Fibroblast of gingiva (primary cell): ENCODE measurements at places on chromosomes 2 and 18.

DNA sequence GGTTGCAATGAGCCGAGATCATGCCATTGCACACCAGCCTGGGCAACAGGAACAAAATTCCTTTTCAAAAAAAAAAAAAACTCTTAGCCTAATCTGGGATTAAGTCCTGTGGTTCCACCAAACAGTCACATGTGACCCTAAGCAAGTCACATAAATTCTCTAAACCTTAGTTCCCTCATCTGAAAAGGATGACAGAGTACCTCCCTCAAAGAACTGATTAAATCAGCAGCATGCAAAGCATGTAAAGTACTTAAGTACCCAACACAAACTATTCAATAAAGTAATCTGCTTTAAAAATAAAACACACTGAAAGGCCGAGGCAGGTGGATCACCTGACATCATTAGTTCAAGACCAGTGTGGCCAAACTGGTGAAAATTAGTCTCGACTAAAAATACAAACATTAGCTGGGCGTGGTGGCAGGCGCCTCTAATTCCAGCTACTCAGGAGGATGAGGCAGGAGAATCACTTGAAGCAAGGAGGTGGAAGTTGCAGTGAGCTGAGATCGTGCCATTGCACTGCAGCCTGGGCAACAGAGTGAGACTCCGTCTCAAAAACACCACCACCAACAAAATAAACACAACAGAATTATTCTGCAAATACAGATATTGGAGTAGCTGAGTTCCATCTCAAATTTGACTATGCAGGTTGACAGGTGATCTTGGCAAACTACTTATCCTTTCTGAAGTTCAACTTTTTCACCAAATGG, 7.0 kb downstream of the USP34 start:
- no peak for DNase-seq

DNA sequence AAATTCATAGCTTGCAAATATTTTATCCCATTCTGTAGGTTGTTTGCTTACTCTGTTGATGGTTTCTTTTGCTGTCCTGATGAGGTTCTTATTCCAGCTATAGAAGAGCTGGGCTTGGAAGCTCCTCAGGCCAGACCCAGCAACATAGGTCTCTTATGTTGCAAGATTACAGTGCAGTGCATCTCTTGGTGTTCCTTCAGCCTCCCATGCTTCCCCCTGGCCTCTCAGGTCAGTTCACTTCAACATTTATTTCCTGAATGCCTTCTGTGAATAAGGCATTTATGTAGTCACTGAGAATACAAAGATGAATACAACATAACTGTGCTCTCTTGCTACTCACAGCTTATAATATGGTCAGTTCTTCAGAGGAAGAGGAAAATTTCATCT, 179.0 kb upstream of the SLC39A10 start:
- no peak for DNase-seq

GRCh38 chr2:189199797-189200196, 20.2 kb upstream of the COL5A2 start:
- DNase-seq = no peak

- DNase-seq = no peak
Measured at GRCh38 chr2:206855585-206856433, 83.5 kb upstream of the CPO start.

GRCh38 chr2:152569186-152569585, 148.1 kb downstream of the PRPF40A start:
- no peak for DNase-seq

DNA sequence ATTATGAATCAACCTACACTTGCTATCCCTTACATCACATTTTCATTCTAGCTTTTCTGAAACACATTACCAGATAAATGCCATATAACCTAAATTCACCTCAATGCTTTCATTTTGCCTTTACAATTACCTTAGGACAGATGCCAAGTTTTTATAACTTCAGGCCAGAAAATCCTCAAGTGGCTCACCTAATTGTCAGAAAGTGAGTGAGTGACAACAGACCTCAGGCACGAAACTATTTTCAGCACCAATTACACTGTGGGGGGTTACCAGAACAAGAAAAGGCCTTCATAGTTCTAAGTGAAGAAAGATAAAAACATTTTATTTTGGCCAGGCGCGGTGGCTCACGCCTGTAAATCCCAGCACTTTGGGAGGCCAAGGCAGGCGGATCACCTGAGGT, 52.3 kb upstream of the ST8SIA5 start:
- DNase-seq = no peak

- DNase-seq = no peak
Measured at GRCh38 chr2:65823511-65823910, 391.1 kb upstream of the SPRED2 start.

GRCh38 chr2:165827016-165827920, 33.2 kb upstream of the GALNT3 start:
- no peak for DNase-seq

- peak; percentile 58 for DNase-seq
Measured at GRCh38 chr18:29840089-29840488, 1202.5 kb downstream of the DSC3 start.

DNA sequence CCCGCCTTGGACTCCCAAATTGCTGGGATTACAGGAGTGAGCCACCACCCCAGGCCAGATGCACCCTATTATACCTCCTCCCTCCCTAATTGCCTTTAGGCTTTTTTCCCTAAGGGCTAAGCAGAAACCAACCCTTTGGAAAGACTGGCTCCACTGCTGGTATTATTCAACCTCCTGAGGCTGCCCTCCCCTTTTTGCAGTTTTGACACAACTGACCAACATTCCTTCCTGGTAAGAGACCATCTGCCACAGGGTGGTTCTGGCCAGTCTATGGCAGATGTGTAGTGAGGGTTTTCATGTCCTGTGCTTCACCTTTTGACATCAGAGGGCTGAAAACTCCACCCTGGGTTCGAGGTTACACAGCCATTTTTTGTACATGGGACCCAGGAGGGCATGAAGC, 1785.3 kb upstream of the CELF4 start:
- DNase-seq = peak; percentile 7

DNA sequence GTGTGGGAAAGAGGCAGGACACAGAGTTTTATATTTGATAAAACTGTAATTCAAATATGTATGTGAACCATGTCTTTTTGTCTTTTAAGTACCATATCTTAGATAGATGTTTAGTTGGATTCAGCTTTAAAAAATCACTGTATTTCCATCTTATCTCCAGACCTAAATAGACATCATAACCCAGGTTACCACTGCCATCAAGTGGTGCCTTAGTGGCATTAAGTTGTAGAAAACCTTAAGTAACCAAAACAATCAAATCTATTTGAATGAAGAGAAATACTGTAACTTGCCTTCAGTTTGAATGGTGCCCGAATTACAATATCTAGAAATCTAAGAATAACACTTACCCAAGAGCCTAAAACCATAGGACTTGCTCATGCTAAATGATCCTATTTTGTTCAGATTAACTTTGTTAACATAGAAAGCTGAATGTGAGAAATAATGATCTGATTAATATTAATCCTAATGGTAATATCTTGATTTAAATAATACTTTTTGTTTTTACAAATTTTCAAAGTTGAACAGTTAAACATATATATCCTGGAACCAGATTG, 92.5 kb upstream of the MAP2 start:
- peak; percentile 34 for DNase-seq

- DNase-seq = no peak
Measured at GRCh38 chr2:221731432-221732145, 159.5 kb upstream of the EPHA4 start.

GRCh38 chr18:13611601-13612195, 114.7 kb downstream of the FAM210A start:
- peak; percentile 28 for DNase-seq

- DNase-seq = peak; percentile 84
Measured at GRCh38 chr2:95728878-95729596, 137.2 kb downstream of the TRIM43 start.

GRCh38 chr18:67362906-67363305, 153.6 kb downstream of the DSEL start:
- no peak for DNase-seq
